Activated CD4-positive, alpha-beta T cell treated with anti-CD3 and anti-CD28 coated beads for 36 hours (primary cell): ENCODE measurements at places on chromosomes 16 and 17. TPM values are rescaled to one million over a fixed set of nuclear protein-coding genes. Genes with fewer than 3 reads are reported as not detected.

DNA sequence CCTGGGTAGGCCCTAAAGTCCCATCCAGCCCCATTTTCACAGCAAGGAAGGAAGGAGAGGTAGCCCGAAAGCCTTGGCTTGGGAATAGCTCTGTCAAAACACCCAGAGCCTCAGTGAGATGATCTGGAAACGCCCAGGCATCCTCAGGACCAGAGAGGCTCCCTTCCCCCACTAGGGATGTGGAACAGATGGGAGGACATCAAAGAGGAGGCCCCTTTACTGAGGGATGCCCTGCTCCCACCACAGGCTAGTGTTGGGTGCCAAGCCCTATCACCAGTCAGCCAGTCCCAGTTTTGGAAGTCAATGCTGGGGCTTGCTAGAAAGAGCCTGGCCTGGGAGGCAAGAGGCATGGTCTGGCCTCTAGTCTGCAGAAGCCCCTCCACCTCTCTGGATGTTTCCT is 4.7 kb downstream of the TPPP3 start:
- DNase-seq, result no peak

DNA sequence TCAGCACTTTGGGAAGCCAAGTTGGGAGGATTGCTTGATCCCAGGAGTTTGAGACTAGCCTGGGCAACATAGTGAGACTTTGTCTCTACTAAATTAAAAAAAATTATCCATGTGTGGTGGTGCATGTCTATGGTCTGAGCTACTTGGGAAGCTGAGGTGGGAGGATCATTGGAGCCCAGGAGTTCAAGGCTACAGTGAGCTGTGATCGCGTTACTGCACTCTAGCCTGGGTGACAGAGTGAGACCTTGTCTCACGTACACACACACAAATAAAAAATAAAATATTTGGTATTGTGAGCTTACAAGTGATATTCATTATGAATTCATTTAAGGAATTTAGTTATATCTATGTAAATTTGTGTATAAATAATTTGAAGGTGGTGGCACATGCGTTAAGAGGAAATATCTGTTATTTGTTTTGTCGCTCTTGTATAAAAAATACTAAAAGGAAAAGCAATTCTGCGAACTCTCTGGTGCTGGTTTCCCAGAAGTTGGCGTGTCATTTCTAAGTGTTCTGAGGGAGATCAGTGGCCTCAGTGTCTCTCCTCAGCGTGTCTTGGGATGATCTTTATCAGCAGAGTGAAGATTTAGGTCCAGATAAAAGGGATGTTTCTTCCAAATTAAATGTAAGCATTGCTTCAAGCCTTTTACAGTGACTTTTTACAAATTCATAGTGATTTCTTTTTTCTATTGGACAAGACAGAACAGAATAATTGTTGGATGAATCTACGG is 187.6 kb downstream of the FTO start:
- DNase-seq, result no peak

- DNase-seq, result no peak
Measured at GRCh38 chr16:14050291-14051027, 20.7 kb upstream of the MRTFB start.

DNA sequence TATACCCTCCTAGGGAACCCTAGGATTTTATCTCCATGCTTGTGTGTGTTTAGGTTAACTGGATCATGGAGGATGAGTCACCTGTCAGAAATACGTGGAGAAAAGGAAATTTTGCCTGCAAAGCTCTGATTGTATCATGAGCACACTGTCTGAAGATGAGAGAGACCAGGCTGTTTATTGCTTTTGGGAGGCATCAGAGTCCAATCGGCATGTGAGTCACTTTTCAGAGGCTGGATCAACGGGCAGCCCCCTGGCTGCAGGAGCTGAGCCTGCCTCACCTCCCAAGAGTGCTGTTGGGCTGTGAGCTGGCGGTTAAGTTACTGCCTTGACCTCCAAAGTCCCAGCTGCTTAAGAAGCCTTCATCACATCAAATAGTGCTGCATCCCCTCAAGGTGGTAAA is 41.5 kb upstream of the MED9 start:
- no peak for DNase-seq

DNA sequence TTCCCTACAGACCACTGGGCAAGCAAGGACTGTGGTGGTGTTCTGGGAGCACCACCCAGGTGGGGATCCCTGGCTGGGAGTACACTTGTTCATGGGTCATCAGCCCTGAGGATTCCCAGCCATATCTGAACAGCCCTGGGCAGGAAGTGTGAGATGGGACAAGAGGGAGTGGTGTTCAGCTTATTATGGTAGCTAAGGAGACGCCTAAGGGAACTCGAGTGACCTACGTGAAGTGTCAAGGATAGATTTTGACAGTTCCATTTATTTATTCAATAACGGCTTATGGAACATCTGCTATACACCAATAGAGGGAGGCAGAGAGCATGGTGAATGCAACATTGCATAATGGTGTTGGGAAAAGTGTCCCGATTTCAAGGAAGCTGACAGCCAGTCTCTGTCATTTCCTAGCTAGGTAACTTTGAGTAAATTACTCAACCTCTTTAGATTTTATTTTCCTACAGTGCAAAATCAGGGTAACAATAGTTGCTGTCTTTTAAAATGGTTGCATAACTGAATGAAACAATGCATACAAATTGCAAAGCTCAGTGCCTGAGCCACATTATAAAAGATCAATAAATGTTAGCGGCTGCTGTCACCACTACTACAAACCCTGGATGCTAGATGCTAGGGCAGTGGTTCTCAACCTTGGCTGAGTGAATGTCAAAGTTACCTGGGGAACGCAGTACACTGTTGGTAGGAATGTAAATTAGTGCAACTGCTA is 534.1 kb downstream of the GRIN2A start:
- DNase-seq, result no peak

- no peak for DNase-seq
Measured at GRCh38 chr16:22961206-22961605, 147.2 kb downstream of the HS3ST2 start.

GRCh38 chr16:11621539-11621919 is 34.8 kb upstream of the LITAF start:
- peak; percentile 24 for DNase-seq

DNA sequence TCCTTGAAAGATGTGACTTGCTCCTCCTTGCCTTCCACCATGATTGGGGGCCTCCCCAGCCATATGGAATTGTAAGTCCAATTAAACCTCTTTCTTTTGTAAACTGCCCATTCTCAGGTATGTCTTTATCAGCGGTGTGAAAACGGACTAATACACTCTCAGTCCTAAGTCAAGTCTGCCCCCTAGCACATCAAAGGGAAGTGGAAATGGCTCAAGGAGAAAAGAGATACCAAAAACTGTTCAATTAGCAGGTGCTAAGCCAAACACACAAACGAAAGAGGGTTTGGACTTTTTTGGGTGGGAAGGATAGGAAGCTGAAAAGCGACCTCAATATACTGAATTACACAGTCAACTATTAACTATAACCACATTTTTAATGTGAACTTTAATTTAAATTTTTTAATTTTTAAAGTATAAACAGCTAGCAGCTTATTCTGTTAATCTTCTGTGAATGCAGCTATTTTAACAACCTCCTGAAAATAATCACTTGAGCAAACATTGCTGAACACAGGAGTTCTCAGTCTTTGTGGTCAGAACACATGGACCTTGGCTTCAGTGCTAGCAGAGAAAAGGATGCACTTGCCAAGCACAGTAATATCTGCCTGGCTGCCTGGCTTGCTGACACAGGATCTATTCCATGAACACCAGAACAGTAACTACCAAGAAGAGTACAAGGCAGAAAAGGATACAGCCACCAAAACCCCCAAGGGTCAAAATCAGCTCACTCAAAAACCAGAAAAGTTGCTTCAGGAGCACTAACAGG is 10.9 kb downstream of the ZNF18 start:
- DNase-seq, result no peak

DNA sequence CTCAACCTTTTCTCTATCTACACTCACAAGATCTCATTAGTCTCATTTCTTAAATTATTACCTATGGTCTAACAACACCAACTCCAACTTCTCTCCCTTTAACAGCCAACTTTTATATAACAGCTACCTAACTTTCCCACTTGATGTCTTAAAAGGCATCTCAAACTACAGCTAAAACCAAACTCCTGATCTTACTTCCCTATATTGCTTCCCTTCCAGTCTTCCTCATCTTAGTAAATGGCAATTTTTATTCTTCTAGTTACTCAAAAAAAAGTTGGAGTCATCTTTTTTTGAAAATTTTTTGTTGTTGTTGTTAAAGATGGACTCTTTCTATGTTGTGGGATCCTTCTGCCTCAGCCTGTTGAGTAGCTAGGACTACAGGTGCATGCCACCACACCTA is 15.3 kb downstream of the SRR start:
- DNase-seq, result no peak

GRCh38 chr17:48429156-48429555 is 858 bp downstream of the SKAP1 start:
- DNase-seq, result peak; percentile 56

DNA sequence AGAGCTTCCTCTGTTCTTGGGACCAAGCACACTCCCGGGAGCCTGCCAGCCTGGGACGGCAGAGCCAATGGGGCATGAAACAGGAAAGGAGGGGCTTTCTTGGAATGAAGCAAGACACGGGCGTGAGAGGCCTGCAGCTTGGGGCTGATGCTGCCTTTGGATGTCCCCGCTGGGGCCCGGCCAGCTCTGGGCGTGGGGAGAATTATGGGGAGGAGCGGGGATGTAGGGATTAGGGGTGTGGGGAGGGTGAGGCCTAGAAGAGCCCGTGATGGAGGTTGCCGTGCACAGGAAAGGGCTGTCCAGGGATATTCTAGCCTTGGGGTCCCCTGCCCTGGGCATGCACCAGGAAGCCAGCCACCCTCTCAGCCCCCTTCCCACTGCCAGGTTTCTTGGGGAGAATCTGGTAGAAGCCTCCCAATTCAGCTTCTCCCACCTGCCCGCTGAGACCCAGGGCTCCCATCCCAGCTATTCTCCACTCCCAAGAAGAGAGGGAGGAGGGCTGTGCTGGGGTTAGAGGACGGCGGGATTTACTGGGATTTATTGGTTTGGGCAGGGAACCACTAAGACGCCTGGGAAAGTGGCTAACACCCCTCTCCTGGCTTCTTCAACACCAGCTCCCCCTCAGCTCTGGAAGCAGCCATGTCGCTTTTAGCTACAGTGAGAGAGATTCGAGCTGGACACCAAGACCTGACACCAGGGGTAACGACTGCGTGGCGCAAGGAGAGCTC is 20.0 kb upstream of the NXPH3 start:
- no peak for DNase-seq

GRCh38 chr17:1179818-1180742 is at the start of gene ABR:
Gene ABR (minus strand): TSS chr17:1179981. CDS start chr17:1179727, 254 bp downstream.
- DNase-seq, result peak; percentile 74

DNA sequence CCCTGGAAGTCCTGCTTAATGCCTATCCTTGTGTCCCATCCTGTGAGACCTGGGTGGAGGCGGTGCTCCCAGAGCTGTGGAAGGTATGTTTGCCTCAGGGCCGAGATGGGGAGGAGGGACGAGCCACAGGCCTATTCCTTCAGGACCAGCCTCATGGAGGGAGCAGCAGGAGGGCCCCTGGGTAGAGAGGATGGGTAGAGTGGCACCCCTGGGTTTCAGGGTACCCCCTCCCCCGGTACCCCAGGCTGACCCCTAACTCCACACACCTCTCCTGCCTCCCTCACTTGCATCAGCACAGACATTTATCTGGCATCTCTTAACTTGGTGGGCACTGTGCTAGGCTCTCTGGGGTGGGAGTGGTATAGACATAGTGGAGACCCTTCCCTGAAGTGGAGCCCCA is 7.1 kb downstream of the ASB16 start:
- no peak for DNase-seq

- DNase-seq, result no peak
Measured at GRCh38 chr17:27566671-27567562, 64.1 kb upstream of the LGALS9 start.

DNA sequence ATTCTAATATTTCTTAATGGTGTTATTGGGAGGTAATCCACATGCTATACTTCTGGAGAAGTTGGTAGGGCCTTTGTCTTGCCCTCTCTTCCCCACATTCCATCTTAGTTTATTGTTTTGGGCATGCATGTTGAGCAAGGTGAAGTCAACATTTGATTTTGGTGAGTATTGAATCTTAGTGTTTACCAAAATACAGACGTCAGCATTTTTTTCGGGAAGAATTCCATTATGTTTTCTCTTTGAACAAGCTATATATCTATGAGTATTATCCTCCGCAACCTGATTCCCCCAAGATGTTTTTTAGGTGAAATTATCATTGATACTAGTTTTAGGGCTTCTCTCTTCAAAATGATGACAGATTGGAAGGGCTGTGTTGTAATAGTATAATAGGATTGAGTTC is 47.4 kb upstream of the SHISA9 start:
- no peak for DNase-seq

- no peak for DNase-seq
Measured at GRCh38 chr17:6259899-6260298, 175.0 kb downstream of the AIPL1 start.

DNA sequence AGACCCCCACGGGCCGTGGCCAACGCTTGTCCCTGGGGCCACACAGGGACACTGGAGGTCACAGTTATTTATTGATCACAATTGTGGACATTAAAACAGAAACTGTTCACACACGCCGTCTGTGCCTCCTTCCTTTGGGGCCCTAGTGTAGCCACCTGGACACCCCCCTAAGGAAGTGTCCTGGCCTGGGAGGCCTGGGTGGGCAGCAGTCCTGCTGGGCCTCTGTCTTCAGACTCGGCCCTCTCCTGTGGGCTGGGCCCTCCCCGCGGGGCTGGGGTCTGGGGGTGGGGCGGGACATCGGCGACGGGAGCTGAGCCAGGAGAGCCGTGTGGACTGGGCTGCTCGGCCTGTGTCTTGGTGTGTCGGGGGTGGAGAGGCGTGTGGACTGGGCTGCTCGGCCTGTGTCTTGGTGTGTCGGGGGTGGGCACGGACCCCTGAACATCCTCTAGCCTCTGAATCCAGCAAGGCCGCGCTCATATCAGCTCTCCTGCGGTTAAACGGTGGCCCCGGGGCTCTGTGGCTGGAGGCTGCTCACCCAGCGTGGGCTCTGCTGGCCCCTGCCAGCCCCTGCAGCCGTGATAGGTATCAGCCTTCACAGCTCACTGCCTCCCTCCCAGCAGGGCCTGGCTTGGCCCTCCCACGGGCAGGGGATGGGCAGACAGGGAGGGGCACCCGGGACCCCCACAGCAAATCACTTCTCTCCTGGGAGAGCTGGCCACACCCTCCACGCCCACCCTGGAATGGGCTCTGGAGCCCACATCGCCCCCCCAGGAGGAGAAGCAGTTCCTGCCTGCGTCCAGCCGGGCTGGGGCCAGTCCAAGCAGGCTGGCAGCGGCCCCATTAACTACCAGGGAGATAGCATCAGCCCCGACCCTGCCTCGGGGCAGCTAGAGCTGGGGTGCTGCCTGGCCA is 1.1 kb upstream of the NHLRC4 start:
- no peak for DNase-seq

GRCh38 chr16:83807710-83808572 is at the start of gene HSBP1:
Gene HSBP1 (plus strand): TSS chr16:83807978. CDS start chr16:83808077, 99 bp downstream.
- peak; percentile 97 for DNase-seq

GRCh38 chr17:40349477-40349894 is 15.1 kb downstream of the GJD3 start:
- no peak for DNase-seq

HOXB4 gene
- 1.1 TPM for total RNA-seq

ADGRG3 gene
- not detected for total RNA-seq

DOK4 gene
- total RNA-seq, result 6.7 TPM

TBC1D28 gene
- not detected for total RNA-seq
